ENCODE measurements at places on chromosomes 6 and 20. TPM values are rescaled to one million over a fixed set of nuclear protein-coding genes. Genes with fewer than 3 reads are reported as not detected.

Gene CDH4
- under 0.01 TPM for total RNA-seq

Gene CRISP3
- total RNA-seq = not detected

Gene POU3F2
- not detected for total RNA-seq

Gene GFOD1
- total RNA-seq = 19.2 TPM

Gene COL19A1
- total RNA-seq = under 0.01 TPM

GRCh38 chr20:43721429-43722152 lies 5.2 kb downstream of the GTSF1L start:
- no peak for DNase-seq

DNA sequence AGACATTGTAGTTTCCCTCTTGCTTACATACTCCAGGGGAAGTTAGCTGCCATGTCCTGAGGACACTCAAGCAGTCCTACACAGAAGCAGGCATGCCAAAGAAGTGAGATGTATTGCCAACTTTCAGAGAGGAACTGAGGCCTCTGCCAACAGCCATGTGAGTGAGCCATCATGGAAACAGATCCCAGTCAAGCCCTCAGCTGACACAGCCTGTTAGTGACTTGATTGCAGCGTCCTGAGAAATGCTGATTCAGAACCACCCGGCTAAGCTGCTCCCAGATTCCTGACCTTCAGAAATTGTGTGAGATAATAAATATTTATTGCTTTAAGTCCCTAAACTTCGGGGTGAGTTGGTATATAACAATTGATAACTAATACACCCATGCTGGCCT lies 38.1 kb downstream of the GSTA2 start:
- no peak for DNase-seq

DNA sequence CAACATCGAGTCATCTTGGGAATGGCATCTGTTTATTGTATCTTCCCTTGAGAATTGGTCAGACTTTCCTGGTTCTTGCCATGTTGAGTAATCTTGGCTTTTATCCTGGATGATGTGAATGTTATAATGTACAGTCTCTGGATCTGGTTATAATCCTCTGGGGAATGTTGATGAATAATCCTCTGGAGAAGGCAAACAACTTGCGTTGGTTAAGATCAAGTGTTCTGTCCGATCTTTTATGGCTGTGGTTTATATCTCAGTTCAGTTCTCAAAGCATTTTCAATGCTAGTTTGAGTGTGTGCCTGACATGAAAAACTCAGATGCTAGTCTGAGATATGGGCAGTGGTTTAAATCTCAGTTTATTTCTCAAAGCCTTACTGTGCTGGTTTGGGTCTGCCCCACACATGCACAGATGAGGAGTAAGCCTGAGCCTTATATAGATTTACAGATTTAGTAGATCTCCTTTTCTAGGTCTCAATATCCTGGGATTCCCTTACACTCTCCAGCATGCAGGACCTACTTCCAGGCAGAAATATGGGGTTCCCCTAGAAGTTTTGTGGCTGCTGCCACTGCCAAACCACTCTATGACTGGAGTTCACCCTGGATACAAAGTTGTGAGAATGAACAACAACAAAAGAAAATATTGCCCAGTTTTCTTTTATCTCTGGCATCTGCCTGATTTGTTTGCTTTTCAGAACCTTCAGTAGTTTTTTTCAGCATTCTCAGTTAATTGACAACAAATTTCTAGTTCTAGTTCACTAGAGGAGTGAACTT lies 191.8 kb upstream of the MAN1A1 start:
- no peak for DNase-seq

DNA sequence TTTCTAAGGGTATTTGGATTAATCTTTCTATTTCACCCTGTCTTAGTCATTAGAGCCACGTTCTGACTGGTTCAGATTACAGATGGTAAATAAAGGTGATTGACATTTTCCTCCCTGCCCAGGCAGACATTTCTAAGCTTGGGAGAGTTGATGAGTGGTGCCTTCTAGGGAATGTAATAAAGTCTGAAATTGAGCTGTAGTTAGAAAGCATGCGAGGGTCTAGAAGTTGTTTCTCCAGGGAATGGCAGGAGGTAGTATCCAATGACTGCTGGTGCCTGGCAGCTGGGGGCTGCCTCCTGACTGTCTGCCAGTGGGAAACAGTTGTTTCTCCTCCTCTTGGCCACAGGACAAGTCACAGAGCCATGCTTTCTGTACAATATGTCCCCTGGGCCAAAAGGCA lies 14.6 kb downstream of the EDN3 start:
- no peak for DNase-seq
